ENCODE measurements at places on chromosomes 7 and 10.

GRCh38 chr10:31635009-31635408 is 293.6 kb downstream of the ARHGAP12 start:
- DNase-seq, result no peak

- DNase-seq, result no peak
Measured at GRCh38 chr10:34286136-34286739, 528.9 kb downstream of the PARD3 start.

- DNase-seq, result no peak
Measured at GRCh38 chr7:7212612-7213011, 30.3 kb downstream of the C1GALT1 start.

DNA sequence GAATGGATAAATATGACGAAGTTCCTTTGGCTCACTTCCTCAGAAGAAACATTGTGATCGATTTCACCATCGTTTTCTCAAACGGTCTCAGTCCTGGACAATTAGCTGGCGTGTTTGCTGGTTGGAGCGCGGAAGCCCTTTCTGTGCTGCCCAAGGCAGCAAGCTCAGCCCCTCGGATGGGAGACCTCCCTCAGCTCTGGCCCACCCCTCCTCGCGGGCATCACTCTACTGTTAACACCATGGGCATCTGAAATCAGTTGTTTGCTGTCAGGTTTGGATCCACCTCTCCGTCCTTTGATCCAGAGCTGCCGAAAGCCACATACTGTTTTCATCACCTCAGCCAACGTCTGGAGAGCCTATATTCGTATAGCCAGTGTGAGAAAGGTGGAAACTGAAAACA is 68.2 kb downstream of the C10orf143 start:
- DNase-seq, result no peak

DNA sequence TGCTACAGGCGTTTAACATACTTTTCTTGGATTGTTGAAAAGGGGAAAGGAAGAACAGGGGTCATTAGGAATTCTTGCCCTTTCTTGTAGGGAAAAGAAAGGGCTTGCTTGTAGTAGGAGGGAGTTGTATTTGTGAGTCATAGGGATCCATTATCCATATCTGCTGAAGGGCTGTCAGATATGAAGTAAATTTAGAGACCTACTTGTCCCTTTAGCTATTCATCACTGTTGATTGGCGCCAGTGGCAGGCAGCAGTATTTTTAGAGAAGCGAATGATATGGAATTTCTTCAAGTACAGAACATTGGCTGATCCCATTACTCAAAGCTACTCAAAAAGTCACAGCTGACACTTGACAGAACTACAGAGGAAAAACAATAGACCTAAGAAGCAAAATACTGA is 97.7 kb downstream of the CELF2 start:
- DNase-seq, result no peak

- no peak for DNase-seq
Measured at GRCh38 chr10:100827819-100828737, 82.7 kb downstream of the PAX2 start.

DNA sequence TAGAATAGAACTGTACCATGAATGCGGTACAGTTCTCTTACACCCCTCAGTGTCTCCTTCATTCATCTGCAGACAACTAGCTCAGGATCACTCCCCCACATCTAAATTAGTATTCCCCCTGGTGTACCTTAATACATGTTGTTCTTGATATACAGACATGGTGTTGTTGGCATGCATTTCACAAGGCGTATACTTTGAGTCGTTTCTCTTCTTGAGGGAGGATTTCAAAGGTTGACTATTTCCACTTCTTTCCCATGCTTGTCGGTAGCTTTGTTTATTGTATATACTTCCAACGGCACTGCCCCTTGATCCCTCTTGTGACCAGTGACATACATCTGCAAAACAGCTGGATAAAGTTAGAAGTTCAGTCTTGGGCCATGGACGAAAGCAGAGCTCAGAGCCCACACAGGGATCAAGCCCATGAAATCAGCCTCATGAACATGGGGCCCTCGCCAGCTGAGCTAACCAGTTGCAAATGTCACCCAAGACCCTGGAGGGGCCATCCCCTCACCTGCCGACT is 8.6 kb downstream of the CPA4 start:
- DNase-seq, result no peak

GRCh38 chr10:67114945-67115344 is 189.1 kb downstream of the LRRTM3 start:
- DNase-seq, result no peak

Data from effector CD4-positive, alpha-beta T cell (primary cell).